ENCODE measurements at places on chromosomes 5 and 9.
A peak's percentile ranks its signal among the peaks of the same experiment; 100 is the strongest.

GRCh38 chr5:150131461-150131860 is 24.2 kb downstream of the PDGFRB start:
- no peak for DNase-seq

- no peak for DNase-seq
Observed at GRCh38 chr9:95620722-95621121, 104.0 kb upstream of the PTCH1 start.

GRCh38 chr5:98468188-98468869 is 305.1 kb upstream of the RGMB start:
- DNase-seq: no peak

GRCh38 chr5:33934176-33934575 is 2.0 kb upstream of the RXFP3 start:
- no peak for DNase-seq

DNA sequence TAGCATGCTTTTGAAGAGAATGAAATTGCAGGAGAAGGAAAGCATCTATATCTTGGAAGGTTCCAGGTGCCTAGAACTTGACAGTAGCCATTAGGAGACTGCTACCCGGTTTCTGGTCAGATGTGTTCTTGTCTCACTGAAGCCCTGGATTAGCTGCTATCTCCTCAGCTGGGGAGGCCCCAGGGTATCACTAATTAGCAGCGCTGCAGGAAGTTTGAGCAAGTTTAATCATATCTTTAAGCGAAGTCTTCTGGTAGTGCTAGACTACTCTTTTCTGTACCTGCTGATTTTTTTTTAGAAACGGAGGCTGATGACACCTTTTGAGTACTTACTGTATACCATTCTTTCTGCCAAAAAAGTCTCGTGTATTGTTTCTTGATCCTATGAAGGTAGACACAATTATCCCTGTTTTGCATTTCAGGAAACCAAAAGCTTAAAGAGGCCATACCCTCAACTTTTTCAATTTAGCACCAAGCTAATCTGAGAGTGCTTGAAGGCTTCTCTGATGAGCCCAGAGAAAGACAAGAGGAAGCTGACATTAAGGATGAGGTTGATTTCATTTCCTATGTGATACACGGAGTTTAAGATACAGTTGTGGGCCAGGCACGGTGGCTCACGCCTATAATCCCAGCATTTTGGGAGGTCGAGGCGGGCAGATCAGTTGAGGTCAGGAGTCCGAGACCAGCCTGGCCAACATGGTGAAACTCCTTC is 201.3 kb downstream of the ARHGAP26 start:
- no peak for DNase-seq

- no peak for DNase-seq
Observed at GRCh38 chr5:93598091-93599000, 15.3 kb downstream of the NR2F1 start.

GRCh38 chr5:177966009-177966838 is 29.8 kb downstream of the PROP1 start:
- DNase-seq: no peak

- peak; percentile 70 for DNase-seq
Observed at GRCh38 chr9:35553670-35554543, 51.2 kb upstream of the TESK1 start.

GRCh38 chr9:120212153-120212852 is 367.7 kb downstream of the CDK5RAP2 start:
- DNase-seq: no peak

DNA sequence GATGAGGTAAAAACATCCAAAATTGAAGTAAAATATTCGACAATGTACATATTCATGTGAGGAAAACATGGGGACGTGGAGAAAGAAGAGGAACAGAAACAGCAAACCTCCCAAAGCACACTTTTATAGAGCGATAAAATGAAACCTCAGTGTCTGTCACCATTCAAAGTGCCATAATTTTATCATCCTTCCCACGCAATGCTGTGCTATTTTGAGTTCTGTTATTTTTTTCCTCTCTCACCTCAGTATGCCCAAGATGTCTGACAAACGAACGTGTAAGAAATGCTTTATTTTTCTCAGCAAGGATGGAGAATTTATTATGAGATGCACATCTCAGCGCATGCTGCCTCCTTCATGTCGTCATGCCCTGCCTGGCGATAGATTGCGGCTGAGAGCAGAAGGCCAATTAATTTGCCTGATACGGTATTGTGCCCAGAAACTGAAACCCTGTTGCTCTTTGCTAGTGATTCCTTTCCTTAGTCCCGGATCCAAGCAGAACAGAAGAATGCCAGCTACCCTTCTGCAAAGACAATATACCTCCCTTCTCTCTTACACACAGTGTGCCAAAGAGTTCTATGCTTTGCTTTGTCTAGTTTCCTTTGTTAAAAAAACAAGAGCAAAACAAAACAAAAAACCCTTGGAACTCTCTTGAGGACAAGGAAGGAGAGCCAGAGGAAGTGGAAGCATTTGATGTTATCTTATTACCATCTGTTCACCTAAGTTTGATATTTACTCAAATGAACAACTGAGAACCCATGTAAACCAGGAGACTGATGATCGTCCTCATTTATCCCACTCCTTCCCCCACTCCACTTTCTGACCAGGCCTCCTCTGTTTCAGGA is 192.4 kb downstream of the SEMA6A start:
- DNase-seq: no peak

DNA sequence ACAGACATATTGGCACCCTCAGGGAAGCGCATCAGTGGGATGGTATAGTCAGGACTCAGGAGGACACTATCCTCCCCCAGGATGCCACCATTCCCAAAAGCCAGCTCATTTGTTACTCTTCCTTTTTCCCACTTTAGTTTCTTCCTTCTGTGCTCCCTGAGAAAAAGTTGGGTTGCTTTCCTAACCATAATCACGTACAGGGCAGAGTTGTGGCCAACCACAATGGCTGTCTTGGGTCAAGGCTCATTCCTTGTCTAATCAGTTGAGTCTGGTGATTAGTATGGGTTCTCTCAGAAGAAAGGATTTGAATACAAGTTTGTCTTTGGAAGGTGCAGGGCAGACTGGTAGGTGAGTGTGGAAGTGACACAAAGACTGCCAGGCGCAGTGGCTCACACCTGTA is 26.6 kb upstream of the ATP6V1G1 start:
- no peak for DNase-seq
